Ovary (tissue), 10 donors: ENCODE measurements at places on chromosomes 1 and 21. TPM values are rescaled to one million over a fixed set of nuclear protein-coding genes. Genes with fewer than 3 reads are reported as not detected.

Gene BMP8B
- 1.4 TPM for polyA plus RNA-seq

Gene RNU1-4
- not detected for polyA plus RNA-seq

Gene GSTM5
- polyA plus RNA-seq, result 101 TPM

Gene AJAP1
- 1.5 TPM for polyA plus RNA-seq

Gene PTPRC
- polyA plus RNA-seq, result 16.4 TPM

Gene FOXO6
- polyA plus RNA-seq, result 0.90 TPM

Gene USH2A
- 0.01 TPM for polyA plus RNA-seq

Gene VWA1
- polyA plus RNA-seq, result 14.2 TPM

Gene PINK1
- polyA plus RNA-seq, result 63.0 TPM

- no peak for DNase-seq
Measured at GRCh38 chr1:94326329-94326728, 88.9 kb upstream of the ARHGAP29 start.

DNA sequence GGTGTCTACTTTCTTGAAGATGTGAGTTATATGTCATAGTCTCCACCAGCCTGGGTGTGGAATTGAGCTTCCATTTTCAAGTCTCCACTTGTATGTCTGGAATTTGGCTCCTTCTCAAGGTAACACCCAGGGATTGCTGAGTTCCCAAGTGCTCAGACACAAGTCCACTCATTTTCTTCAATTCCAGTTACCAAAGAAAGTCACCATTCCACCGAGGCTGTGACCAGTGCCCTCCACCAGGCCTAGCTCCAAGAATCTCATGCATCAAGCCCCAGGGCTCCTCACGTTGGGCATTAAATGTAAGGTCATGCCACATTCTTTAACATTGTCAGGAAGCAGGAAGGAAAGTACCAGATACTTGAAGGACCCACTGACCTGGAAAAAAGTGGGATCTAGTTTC lies 2.4 kb upstream of the RAB4A start:
- DNase-seq, result no peak

GRCh38 chr1:193102662-193103061 lies 2.6 kb downstream of the GLRX2 start:
- no peak for DNase-seq

DNA sequence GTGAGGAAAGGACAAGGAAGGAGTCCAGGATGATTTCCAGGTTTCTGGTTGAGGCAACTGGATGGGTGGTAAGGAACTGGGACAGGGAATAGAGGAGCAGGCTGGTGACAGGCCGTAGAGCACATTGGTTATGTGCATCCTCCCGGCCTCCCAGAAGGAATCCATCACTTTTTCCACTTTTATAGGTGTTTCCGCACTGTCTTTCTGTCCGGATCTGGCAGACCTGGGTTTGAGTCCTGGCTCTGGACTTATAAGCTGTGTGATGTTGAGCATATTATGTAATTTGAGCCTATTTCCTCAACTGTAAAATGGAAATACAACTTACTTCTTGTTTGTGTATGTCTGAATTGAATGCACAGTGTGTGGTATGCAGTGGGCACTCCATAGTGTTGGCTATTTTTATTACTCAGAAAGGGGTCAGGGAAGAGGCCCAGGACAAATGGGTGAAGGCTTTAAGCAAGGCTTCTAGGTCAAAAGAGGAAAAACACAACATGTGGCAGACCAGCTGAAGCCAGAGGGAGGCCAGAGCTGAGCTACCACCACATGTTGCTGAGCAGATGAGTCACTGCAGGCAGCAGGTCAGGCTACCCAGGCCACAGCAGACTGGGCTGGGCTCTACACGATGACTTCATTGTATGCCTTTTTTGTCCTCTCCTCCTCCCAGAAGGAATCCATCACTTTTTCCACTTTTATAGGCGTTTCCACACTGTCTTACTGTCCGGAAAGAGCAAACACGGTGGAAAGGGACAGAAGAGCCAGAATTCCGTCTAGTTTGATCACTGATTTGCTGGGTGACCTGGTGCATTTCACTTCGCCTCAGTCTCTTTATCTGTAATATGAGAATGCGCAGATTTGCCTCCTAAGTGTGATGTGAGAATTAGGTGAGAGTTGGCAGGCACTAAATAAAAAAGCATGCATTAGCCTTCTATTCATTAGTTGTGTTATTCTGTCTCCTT lies 791 bp upstream of the MAST2 start:
- peak; percentile 81 for DNase-seq

GRCh38 chr1:247322442-247322841 lies 9.2 kb downstream of the ZNF496 start:
- no peak for DNase-seq

- DNase-seq, result no peak
Measured at GRCh38 chr1:31936278-31936980, 1.7 kb downstream of the PTP4A2 start.

DNA sequence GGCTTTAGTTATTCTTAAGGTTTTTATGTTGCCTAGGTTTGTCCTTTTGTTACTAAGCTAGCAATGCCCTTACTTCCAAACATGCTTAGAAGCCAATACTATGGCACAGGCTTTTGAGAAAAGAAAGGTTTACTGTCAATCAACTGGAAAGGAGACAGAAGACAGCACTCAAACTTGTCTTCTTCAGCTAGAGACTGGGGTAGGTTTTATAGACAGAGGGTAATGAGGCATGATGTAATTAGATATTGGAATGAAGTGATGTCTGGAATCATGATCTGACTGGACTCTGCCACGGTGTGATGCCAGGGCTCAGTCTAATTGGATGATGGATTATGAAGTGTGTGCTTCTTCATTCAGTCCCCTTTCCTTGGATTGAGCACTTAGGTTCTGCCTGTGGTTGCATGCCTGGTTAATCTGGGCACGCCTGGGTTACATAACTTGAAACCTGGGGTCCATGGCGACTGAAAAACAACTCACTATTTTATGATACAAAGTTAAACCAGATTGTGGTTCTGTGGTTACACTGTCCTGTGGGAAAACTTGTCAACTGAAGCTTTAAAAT lies 625.8 kb downstream of the BRINP3 start:
- no peak for DNase-seq

GRCh38 chr1:147072482-147073432 lies 99.5 kb downstream of the PRKAB2 start:
- no peak for DNase-seq

DNA sequence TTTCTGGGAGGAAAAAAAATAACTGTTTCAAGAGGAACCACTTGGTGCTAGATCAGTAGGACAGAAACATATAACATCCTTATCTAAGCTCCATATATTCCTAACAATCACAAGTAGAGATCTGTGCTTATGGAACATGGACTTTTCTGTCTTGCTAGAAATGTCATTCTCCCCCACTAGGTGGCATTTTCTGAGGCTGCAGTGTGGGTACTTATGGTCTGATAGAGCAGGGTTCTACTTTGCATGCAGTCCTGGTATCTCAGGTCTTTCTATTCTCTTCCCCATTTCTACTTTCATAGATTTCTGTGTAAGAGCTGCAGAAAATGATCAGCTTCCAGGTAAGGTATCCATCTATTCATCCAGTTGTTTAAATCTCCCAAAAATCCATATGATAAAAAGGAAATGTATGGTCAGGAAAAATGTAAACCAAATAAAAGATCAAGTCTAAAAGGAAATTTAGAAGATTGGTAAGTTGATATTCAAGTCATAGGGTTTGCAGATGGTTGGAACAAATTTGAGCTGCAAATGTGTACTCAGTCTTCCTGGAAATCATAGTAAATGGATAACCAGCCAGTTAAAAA lies 1.5 kb downstream of the ZNF684 start:
- no peak for DNase-seq

- no peak for DNase-seq
Measured at GRCh38 chr1:154808909-154809262, 61.2 kb downstream of the KCNN3 start.

DNA sequence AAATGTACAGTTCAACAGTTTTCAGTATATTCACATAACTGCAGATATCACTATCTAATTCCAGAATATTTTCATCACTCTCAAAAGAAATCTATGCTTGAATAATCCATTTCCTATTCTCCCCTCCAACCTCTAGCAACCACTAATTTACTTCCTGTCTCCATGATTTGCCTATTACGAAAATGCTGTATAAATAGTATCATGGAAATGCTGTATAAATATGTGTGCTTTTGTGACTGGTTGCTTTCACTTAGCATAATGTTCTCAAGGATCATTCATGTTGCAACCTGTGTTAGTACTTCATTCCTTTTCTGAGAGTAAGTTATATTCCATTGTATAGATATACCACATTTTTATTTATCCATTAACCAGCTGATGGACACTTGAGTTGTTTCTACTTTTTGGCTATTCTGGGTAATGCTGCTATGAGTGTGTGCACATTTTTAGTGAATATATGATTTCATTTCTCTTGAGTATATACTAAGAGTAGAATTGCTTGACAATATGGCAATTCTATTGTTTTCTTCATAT lies 115.6 kb downstream of the TNFSF18 start:
- no peak for DNase-seq
